ENCODE measurements at places on chromosomes 4 and X.
A peak's percentile ranks its signal among the peaks of the same experiment; 100 is the strongest.

GRCh38 chr4:88178626-88179231 is 20.3 kb upstream of the ABCG2 start:
- H3K36me3 ChIP-seq: no peaks in the 10 kb centered on the region
- H3K27ac ChIP-seq: no peak overlapping the region
- no peak for DNase-seq
- H3K4me3 ChIP-seq: no peak overlapping the region
- peaks cover 2% of the 10 kb centered on the region for H3K4me1 ChIP-seq

DNA sequence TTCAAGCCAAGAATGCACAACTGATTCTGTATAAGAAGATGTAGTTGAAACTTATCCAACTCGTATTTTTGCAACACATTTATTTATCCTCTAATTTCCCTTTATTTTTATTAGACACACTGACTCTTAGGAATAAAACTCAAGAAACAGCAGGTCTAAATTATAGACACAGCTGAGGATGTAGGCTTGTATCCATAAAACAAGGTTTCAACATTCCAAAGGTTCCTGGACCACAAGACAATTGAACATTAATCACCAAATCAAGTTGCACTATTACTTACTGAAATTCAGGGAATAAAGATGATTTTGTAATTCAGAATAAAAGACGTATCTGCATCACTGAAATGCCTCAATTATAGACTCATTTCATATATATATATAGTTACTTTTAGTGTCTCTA is 683.5 kb upstream of the GRIA3 start:
- no peak overlapping the region for H3K4me3 ChIP-seq
- DNase-seq: no peak
- H3K4me1 ChIP-seq: no peaks in the 10 kb centered on the region
- H3K27me3 ChIP-seq: no peaks in the 10 kb centered on the region

GRCh38 chrX:71111141-71111843 is at the start of gene IL2RG:
TSS of gene IL2RG (minus strand) at chrX:71111577. CDS start at chrX:71111539, 38 bp downstream.
- peak; percentile 74 for DNase-seq
- peaks cover 48% of the 10 kb centered on the region for H3K4me1 ChIP-seq
- H3K27me3 ChIP-seq: no peaks in the 10 kb centered on the region
- peak within 1 kb of the TSS; percentile 95 for H3K27ac ChIP-seq

DNA sequence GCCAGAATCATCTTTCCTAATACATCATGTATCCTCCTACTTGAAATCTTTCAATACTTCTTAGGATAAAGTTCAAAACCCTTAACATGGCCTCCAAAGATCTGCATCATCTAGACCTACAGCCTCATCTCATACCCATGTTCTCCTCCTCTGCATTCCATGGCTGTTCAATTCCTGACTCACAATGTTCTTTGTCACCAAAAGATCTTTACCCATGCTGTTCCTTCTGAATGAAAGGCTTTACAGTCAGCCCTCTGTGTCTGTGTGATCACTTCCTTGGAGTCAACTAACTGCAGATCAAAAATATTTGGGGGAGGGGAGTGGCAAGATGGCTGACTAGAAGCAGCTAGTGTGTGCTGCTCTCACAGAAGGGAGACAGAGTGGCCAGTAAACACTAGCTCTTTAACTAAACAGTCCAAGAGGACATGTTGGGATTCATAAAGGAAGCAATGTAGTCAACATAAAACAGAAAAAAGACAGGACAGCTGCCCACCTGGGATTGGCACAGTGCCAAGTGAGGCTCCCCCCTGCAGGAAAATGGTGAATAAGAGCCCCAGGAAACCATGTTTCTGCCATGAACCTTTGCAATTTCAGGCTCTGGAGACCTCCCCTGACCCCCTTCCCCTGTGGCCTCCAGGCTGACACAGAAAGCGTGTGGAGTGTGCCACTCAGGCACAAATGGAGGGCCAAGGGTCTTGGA is 31.9 kb downstream of the CBR4 start:
- H3K27ac ChIP-seq: no peak overlapping the region
- H3K27me3 ChIP-seq: no peaks in the 10 kb centered on the region
- no peak overlapping the region for H3K4me3 ChIP-seq
- no peak for DNase-seq

GRCh38 chr4:6464842-6465588 is 7.4 kb downstream of the PPP2R2C start:
- no peaks in the 10 kb centered on the region for H3K36me3 ChIP-seq
- peaks cover 40% of the 10 kb centered on the region for H3K27me3 ChIP-seq
- H3K4me1 ChIP-seq: no peaks in the 10 kb centered on the region
- no peak overlapping the region for H3K4me3 ChIP-seq
- no peak overlapping the region for H3K27ac ChIP-seq

DNA sequence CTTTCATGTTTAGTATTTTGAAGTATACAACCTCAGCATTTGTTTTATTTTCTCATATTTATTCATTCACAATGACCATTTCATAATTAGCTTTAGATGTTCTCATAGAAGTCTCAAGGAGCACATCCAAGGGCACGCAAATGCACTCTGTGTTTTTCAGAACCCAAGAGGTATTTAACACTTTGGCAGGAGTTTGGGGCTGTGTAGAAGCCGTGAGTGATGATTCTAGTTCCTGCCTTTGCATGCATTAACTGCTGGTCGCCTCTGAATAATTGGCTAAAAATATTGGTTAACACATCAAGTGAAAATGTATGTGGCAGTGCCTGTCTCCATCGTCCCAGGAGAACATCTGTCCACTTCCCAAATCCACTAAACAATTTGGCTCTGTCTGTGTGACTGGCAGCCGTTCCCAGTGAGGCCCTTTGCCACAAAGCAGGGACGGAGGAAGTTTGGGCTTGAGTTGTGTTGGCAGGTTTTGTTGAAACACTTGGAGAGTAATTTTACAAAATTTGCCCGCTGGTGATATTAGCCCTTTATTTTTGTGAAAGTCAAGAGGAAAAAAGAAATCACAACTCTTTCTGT is 730.7 kb upstream of the SLIT2 start:
- no peaks in the 10 kb centered on the region for H3K36me3 ChIP-seq
- H3K27ac ChIP-seq: no peak overlapping the region
- no peaks in the 10 kb centered on the region for H3K4me1 ChIP-seq
- no peaks in the 10 kb centered on the region for H3K27me3 ChIP-seq
- DNase-seq: no peak

DNA sequence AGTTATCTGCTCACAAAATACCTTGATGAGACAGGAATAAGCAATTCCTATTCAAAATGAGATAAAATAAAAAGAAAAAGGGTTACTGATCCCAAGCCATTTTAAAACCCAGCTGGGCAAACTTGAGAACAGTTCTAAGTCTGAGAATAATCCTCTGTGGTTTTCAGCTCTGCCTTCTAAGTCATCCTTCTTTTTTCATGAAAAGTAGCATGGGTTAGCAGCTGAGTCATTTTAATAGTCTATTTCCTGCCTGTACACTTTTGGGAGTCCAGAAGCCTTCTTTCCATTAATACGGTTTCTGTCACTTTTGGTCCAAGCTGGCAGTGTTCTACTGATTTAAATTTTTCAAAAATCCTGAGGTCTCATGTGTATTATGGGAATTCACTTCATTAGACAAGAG is 374.3 kb downstream of the IQCM start:
- H3K36me3 ChIP-seq: no peaks in the 10 kb centered on the region
- no peaks in the 10 kb centered on the region for H3K27me3 ChIP-seq
- H3K4me1 ChIP-seq: no peaks in the 10 kb centered on the region
- DNase-seq: no peak
- H3K4me3 ChIP-seq: no peak overlapping the region

GRCh38 chr4:159770401-159770800 is 667.5 kb downstream of the RAPGEF2 start:
- no peak overlapping the region for H3K4me3 ChIP-seq
- H3K36me3 ChIP-seq: no peaks in the 10 kb centered on the region
- H3K4me1 ChIP-seq: no peaks in the 10 kb centered on the region
- no peak for DNase-seq
- H3K27ac ChIP-seq: no peak overlapping the region
- H3K27me3 ChIP-seq: no peaks in the 10 kb centered on the region
